ENCODE measurements at places on chromosomes 4 and X.

GRCh38 chr4:159600061-159600460 lies 497.2 kb downstream of the RAPGEF2 start:
- no peak for DNase-seq

- no peak for DNase-seq
Observed at GRCh38 chrX:118347131-118347530, 1.2 kb downstream of the WDR44 start.

DNA sequence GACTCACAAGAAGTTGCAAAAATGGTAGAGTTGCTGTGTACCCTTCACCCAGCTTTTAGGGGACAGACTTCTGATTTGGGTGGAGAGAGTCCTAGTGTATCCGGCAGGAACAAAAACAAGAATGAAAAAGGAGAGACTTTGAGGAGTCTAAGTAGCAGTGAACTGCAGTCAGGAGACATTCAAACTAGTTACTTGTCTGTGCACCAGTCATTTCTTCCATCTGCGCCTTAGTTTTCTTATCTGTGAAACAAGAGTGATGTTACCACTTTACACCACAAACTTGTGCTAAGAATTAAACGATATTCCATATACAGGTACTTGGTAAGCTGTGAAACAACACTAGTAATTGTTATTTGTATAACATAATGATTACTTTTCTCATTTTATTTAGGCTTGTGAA lies 47.3 kb downstream of the SH2D1A start:
- DNase-seq: no peak

DNA sequence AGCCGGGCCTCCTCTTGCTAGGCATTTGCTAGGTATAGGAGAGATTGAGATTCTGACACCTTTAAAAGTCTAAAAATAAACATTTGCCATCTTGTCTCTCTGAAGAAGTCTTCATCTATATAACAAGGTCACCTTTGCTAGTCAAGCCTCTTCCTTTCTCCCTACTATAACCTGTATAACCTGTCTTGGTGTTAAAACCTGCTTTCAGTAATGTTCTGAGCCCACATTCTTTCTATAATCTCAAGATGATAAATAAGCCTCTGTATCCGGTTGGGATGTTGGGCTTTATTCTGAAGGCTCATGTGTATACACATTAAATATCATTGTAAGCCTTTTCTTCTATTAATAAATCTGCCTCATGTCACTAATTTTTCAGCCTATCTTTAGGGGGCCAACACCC lies 10.2 kb downstream of the ASIC5 start:
- DNase-seq: no peak

DNA sequence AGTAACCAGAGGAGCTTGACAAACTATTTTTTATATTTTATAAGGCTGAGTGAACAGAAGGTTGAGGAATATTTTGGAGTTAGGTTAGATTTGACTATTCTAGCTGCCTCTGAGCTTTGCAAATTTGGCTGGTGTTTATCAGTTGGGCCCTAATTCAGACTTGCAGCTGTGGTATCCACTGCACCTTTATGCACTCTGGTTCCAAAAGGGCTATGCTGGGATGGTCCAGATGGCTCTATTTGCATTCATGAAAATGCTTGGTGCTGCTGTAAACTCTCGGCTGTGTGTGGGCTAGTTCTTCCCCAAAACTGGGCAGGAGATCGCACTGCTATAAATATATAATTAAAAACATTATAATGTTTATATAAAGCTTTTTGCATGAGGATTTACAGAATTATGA lies 106.3 kb downstream of the REPS2 start:
- no peak for DNase-seq

DNA sequence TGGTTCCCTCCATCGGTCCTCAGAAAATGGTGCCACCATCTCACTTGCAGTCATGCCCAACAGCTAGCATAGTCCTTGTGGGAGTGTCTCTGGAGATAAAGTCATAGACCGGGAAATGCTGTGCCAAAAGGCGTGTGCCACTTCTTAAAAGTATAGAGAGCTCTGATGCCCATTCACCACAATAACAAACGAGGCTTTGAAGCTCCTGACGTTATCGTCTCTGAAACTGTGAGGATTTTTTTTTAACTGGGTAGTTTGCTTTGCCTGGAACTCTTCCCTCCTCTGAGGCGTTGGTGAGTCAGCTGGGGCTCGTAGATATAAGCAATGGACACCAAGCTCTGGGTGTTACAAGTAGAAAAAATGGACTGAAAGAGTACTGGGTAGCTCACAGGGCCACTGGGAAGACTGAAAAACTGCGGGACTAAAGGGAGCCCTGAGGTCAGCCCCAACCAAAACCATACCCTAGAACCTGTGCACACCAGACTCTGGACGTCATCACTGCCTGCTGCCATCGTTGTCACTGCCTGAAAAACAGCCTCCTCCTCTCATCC lies 89.4 kb upstream of the TRIM2 start:
- peak; percentile 58 for DNase-seq

- no peak for DNase-seq
Observed at GRCh38 chrX:37348971-37349220, 268 bp upstream of the PRRG1 start.

GRCh38 chrX:3516051-3516541 lies 169.6 kb upstream of the MXRA5 start:
- no peak for DNase-seq

DNA sequence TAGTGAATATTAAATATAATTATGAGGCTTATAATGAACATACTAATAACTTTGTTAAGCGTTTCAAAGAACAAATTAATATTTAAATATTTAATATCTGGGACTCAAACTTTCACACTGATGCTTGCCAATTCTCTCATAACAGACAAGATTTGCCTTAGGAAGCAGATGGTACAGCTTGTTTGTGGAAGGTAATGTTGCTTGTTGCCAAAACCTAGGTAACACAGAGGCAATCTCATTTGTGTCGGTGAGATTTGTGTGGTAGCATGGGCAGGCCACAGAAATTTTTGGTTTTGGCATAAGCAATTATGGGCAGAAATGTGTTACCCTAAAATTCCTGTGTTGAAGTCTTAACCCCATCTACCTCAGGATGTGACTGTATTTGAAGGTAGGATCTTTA lies 114.9 kb upstream of the AFF2 start:
- DNase-seq: no peak

GRCh38 chrX:23888887-23889501 lies 18.7 kb downstream of the APOO start:
- no peak for DNase-seq

GRCh38 chr4:8153441-8153840 lies 5.2 kb downstream of the ABLIM2 start:
- DNase-seq: no peak

DNA sequence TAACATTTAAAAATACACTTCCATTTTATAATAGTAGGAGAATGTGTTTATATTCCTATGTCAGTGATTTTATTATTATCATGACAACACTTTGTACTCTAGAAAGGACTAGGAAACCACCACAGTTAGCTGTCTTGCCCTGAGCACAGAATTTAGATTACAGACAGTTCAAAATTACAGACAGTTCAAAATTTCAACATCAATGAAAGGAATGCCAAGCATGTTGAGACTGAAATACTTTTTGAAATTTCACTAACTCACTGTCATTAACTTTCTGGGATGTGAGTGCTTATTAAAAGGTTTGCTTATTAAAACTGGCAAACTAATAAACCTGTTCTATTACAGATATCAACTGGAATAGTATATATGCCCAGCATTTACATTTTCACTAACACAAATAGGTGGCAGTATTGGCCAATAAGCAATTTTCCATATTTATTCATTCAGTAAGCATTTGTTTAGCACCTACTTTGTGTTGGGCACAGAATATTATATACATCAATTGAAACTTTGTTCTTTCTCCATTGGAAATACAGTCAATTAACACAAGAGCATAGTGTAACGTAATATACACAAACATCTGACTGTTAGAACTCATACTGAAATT lies 179.4 kb downstream of the FBXW7 start:
- no peak for DNase-seq

- no peak for DNase-seq
Observed at GRCh38 chrX:22424122-22424915, 151.6 kb downstream of the CBLL2 start.

GRCh38 chr4:187304133-187304532 lies 580.5 kb upstream of the FAT1 start:
- DNase-seq: no peak

DNA sequence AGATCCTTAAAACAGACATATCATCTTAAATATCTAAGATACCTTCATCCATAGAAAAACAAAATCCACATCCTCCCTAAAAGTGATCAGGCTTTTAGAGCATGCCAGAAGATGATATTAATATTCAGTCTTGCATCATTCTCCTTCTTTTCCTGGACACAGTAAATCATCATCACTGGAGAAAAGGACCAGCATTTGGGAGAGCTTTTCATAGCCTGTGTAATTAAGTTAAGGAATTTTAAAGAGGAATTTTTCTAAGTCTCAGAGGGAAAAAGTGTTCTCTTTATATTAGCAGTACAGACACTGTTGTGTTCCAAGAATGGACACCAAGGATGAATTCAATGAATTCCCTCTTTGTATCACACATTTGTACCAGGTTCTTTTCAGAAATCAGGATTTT lies 696 bp downstream of the SCRG1 start:
- DNase-seq: no peak

DNA sequence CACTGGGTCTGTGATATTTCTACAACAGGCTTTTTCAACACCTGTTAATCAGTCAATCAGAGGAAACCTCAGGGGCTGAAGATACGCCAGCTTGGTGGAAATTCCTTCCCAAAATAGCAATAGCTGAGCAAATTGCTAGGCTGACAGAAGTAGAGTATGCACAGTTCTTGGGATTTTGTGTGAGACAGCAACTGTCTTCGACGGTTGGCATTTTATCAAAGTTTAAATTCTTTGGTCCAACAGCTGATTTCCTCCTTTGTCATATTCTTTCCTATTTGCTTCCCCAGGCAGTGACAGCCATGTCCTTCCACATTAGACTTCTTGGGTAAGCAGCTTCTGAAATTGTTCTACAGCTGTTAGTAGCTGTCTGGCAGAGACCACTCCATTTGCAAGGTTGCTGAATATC lies 8.0 kb upstream of the PALLD start:
- DNase-seq: no peak

DNA sequence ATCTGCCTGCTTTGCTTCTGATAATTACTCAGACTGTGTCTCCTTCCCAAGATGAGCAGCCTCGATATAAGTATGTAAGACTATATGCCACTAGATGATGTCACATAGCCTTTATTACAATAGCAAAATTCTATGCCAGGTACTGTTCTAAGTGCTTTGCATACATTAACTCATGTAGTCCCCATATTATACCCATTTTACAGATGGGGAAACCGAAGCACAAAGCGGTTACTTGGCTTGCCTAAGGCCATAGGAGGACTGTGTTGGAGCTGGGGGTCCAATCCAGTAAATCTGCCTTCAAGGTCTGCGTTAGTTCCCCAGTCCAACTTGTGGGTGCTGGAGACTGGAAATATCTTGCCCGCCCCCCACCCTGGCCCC lies 826 bp upstream of the SCML1 start:
- no peak for DNase-seq

DNA sequence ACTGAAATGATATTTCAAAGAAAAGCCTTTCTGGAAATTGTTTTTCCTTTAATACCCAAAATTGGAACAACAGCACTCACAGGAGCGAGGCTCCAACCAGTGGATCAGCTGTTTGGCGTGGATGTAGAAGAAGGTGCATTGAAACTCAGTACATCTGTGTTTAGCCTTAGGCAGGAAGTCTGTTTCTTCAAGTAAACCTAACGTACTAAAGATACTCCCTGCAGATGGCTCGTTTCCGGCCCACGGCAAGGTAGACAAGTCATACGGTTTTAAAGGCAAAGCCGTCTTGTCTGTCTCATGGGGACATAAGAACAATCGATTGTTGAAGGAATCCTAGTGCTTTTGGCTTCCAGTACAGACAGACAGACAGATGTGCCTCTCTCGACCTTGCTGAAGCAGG lies 50.0 kb upstream of the CLCN4 start:
- DNase-seq: peak; percentile 60

DNA sequence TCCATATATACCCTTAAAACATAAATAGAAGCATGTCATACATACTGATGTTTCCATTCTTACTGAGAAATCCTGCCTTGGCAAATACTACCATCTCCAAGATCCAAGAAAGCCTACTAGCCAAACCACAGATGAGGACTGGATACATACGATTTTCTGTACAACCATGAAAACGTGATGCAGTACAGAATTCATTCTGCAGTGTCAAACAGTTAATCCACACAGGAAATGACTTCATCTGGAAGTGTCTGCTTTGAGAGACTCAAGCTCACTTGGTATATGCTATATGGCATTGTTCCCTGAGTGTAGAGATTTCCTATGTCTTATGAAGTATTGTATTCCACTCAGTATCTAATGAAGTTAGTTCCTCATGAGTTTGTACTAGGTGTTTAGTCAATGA lies 94.3 kb downstream of the CT47B1 start:
- no peak for DNase-seq

DNA sequence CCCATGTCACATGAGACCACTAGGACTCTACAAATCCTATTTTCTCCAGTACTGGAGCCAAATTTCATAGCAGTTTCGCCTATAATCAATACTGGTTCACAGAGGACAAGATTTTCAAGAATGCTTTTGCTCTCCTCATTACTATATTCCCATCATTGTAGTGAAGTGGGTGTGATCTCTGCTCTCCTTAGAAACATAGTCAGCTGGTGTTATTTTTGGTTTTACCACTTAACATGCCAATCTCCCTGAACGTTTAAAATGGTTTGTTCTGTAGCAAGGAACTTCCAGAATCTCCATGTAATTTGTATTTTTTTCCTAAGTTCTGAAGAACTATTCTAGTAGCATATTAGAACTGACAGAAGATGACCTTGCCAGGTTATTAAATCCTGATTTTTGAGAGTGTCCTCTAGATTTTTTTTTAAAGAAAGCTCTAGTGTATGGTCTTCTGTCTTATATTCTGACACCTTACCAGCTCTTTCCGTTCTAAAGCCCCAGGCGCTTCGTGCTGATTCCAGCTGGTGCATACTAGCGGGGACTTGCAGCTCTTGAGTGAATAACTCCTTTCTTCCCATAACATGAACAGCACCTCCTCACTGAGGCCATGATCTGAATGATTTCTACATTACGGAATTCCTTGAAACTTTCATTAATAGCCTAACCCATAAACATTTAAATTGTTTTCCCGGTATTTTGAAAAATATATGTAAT lies 1372.9 kb downstream of the TECRL start:
- DNase-seq: no peak

- no peak for DNase-seq
Observed at GRCh38 chr4:14896656-14897175, 105.6 kb upstream of the CPEB2 start.

DNA sequence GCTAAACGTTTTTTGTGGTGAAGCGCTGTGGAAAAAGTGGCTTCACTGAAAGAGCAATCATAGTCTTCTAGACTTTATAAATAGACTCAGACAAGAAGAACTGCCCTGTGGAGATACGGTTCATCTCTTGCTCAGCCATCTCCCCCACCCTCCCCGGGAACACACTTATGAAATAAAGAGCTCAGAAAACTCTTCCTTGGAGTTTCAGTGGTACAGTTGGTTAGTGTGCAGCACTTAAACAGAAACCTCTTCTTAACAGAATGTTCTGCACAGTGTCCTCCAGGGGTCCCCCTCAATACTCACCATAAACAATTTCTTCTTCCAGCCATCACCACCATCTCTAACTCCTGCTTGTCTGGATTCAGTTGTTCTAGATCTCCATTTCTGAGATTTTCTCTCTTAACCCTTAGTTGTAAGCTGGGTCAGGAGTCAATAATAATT lies 313.0 kb downstream of the ARHGAP10 start:
- no peak for DNase-seq

- DNase-seq: no peak
Observed at GRCh38 chr4:186852073-186852420, 128.4 kb upstream of the FAT1 start.

Measured in activated CD4-positive, alpha-beta T cell treated with anti-CD3 and anti-CD28 coated beads, Interleukin-2, amount 50 U/mL, for 48 hours (primary cell).